ENCODE measurements at places on chromosomes 11 and 22.

GRCh38 chr11:114039551-114039950 is 20.0 kb upstream of the ZBTB16 start:
- no peak for DNase-seq

- DNase-seq, result peak; percentile 42
These were observed 6.4 kb upstream of the KRTAP5-10 start for GRCh38 chr11:71558996-71559395.

GRCh38 chr22:50105208-50106100 is 15.6 kb downstream of the MOV10L1 start:
- DNase-seq, result no peak

GRCh38 chr11:35100013-35100383 is 39.0 kb upstream of the CD44 start:
- DNase-seq, result peak; percentile 16

DNA sequence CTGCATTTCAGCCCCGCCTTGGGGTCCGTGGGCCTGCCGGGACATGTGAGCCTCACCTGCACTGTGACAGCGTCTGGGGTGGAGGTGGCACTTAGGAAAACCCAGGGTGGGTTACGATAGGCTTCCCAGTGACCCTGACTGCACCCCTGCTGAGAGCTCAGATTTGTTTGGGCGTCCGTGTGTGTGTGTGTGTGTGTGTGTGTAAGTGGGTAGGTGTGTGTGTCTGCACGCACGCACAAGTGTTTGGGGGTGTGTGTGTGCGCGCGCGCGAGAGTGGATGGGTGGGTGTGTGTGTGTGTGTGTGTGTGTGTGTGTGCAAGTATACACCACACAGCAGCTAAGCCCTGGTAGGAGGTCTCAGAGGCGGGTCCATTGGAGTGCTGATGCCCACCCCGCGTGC is 12.1 kb upstream of the ARHGAP8 start:
- no peak for DNase-seq

- no peak for DNase-seq
These were observed 92.1 kb downstream of the LDLRAD3 start for GRCh38 chr11:36035999-36036398.

GRCh38 chr11:19444231-19444630 is 203.5 kb upstream of the E2F8 start:
- DNase-seq, result no peak

GRCh38 chr22:38017272-38017920 is 33.0 kb upstream of the SOX10 start:
- peak; percentile 89 for DNase-seq

DNA sequence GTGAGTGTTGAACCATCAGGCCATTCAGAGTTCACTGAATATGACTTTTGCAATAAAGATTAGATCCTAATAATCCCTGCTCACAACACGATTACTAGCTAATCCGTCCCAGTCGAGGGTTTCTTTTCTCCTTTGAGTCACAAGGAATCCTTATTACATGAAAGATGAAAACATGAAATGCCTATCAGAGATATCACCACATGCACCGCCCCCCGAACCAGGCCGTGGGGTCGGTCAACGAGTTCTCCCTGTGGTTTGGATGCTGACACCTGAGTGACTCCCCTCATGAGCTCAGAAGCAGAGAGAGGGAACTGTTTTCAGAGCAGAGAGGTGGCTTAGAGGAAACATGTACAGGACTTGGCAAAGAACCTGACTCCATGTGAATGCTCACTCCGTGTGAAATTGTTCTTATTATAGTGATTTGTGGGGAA is 263.3 kb downstream of the ETS1 start:
- DNase-seq, result no peak

- DNase-seq, result no peak
These were observed 11.5 kb downstream of the TNKS1BP1 start for GRCh38 chr11:57313071-57313787.

DNA sequence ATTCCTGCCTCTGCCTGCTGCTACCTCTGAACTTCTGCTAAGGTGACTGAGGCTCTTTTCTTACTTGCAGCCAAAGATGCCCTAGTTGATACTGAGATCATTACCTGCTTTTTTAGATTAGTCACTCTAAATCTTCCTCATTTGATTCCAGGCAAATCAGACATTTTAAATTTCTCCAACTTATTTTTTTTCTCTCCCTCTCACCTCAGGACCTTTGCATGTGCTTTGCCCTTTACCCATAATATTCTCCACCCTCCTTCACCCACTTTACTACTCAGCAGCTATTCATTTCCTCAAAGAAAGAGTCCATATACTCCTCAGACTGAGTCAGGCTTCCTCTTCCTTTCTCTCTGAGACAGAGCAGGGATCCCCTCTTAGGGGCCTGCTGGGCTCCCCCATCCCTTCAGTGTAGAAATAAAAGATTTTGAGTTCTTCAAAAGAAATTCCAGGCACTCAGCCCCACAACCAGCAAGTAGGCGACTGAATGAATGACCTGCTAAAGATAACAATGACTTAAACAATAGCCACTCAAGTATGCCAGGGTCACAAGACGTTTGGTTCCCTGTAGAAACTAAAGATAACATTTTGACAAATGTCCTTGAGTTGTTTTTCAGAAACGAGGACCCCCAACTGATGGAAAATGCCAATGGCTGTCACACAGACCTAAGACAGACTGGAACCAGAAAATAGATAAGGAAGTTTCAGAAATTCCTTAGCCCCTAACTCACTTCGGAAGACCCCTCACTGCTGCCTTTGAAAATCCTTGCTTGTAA is 104.2 kb downstream of the MTNR1B start:
- no peak for DNase-seq

- DNase-seq, result no peak
These were observed 437.4 kb downstream of the MIAT start for GRCh38 chr22:27094633-27095308.

DNA sequence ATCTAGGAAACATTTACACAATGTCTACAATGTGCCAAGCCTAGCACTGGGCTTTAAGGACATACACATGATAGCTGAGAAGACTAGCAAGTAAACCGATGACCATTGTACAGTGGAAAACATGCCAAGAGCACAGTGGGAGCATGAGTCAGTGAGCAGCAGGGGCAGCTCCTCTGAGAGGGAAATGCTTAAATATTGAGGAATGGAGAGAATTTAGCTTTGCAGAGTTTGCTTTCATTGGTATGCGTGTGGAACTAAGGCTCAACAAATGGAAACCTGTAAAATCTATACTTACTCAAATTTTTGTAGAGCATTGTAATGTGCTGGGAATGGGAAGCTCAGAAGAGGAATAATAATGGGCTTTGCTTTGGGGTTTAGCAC is 282.3 kb downstream of the ST3GAL4 start:
- no peak for DNase-seq

DNA sequence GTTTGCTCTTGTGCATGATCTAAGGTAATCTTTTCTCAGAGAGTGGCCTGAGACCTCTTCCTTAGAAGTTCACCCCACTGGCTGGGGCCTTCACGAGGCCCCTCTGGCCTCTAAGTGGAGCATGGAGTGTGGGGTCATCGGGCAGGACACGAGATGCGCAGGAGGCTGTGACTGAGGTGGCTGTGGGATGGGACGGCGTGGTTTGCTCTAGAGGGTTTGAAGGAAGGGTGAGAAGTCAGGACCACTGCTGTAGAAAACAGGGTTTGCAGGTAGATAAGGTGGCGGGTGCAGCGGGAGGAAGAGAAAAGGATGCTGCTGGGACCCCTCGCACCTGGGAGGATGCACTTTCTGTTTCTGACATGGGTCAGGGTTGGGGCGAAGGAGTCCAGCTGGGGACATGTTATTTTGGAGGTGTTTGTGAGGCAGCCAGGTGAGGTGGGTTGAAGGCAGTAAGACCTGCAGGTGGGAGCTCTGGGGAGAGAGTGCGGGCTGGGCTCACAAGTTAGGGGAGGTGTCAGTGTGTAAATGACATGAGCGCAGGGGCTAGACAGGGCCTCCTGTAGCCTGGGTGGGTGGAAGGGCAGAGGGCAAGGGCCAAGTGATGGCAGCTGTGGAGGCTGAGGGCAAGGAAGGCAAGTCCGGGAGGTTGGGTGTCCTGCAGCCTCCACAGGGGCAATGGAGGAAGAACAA is 62.5 kb downstream of the KCNQ1 start:
- no peak for DNase-seq

GRCh38 chr11:110984147-110984546 is 261.4 kb upstream of the POU2AF2 start:
- no peak for DNase-seq

- DNase-seq, result no peak
These were observed 9.0 kb downstream of the TNNT3 start for GRCh38 chr11:1928470-1928890.

DNA sequence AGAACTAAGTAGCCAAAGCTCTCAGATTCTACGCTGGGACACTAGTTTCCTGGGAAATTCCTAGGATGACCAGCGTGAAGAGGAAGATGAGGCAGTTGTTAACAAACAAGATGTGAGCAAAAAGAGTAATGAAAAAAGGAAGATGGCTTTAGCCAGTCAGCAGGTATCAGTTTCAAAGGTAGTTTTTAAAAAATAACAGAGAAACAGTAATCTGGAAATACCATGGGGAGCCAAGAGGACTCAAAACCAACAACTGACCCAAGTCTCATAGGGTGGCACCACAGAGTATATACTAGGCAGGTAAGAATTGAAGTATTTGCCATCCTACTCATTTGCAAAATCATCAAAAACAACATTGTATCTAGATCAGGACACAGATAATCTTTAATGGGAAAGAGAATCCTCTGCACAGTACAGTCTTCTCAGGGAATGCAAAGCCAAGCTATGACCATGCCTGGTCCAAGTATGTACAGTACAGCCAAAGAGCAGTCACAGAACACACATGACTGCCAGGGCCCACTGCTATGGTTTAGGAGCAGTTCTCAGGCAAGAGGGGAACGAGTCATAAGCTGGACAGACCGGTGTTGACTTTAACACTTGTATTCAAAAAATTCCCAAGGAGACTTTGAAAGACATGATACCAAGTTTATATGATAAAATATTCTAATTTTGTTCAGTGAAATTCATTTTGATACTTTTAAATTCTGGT is 20.6 kb downstream of the MSANTD4 start:
- no peak for DNase-seq

- peak; percentile 35 for DNase-seq
These were observed 9.3 kb downstream of the TENM4 start for GRCh38 chr11:79431535-79431934.

GRCh38 chr22:50209893-50210292 is 9.1 kb downstream of the SELENOO start:
- DNase-seq, result peak; percentile 54

- DNase-seq, result peak; percentile 24
These were observed 19.4 kb downstream of the OR2AT4 start for GRCh38 chr11:75077316-75077715.

DNA sequence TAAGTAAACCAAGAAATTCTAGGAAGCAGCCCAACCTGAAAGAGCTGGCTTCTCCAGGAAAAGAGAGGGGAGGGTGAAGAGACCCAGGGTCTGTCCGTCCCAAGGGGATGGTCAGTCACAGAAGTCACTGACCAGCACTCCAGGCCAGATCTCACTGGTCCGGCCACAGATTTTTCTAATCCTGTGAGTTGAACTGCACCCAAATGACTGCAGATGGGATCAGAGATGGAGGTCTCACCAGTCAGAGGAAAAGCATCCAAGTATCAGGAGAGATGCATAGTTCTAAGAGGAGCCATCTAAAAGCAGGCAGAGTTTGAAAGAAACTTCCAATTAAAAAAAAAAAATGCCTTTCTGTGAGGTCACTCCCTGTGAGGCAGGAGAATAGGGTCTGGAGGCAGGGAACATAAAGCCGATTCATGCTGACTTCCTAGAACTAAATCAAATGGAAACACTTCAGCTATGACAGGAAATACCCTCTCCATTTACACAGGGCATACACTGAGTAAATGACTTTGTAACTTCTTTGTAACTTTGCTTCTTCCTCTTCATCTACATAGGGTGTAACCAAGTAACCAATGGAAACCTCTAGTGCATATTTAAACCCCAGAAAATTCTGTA is 144.5 kb downstream of the CCDC34 start:
- no peak for DNase-seq

Data from putamen (tissue), 1 donor.